ENCODE measurements at places on chromosomes 2 and 18.
A peak's percentile ranks its signal among the peaks of the same experiment; 100 is the strongest.

- no peak overlapping the region for H3K4me3 ChIP-seq
- H3K4me1 ChIP-seq = peaks cover 4% of the 10 kb centered on the region
- no peak for DNase-seq
Observed at GRCh38 chr2:168210216-168210894, 37.0 kb downstream of the STK39 start.

DNA sequence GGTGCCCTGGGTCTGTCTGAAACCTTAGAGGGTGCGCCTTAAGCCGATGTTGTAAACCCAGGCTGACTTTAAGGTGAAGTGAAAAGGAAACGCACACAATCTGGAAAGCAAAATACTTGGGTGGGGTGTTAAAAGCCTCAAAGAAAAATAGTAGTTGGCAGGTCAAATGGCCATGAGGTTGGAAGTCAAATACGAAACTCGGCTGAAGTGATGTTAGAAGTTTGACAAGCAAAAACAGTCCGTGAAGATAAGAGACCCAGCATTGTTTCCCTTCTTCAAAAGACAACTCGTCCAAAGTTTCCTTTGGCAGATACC, 1.4 kb upstream of the CDC42EP3 start:
- peak overlapping the region; percentile 97 for H3K27ac ChIP-seq
- peaks cover 5% of the 10 kb centered on the region for H3K4me1 ChIP-seq
- H3K36me3 ChIP-seq = no peaks in the 10 kb centered on the region
- no peaks in the 10 kb centered on the region for H3K27me3 ChIP-seq
- DNase-seq = no peak
- peak overlapping the region; percentile 93 for H3K4me3 ChIP-seq

DNA sequence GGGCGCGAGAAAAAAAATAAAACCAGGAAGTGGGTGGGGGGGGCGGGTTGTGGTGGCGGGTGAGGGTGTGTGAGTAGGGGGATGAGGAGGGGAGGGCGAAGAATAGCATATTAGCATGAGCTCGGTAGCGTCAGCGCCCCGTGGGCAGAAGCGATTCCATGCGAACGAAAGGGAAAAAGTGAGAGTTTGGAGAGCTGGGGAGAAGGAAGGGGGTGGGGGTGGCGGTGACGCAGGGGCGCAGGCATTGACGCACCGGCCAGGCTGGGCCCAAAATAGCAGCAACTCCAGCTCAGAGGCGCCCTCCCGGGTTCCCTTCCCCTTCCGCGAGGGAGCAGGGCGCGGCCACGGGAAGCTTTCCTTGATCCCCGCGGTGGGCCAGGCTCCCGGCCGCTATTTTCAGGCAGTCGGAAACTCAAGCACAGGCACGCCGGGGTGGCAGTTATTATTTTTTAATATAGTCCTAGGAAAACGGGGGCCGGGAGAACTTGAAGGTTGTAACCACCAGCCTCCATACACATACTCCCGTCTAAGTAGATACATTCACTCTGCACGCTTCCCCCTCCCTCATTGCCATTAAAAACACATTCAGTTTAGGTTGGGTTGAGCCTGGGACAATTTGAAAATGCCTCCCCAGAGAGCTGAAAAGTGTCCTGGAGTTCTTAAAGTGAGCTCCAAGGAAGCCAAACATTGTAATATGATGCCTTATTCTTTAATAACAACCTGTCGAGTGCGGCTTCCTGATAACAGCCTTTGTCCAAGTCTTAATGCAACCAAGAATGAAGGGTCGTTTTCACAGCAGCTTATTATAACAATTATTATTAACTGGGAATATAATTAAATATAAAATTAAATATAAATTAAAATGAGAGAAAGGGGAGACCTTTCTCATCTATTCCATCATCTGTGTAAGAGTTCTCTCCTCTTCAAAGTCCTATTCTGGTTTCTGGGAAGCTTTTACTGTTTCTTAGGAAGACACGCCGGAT, 2.3 kb upstream of the NR4A2 start:
- peaks cover 5% of the 10 kb centered on the region for H3K4me1 ChIP-seq
- DNase-seq = peak; percentile 79
- H3K4me3 ChIP-seq = peak overlapping the region; percentile 76
- no peaks in the 10 kb centered on the region for H3K36me3 ChIP-seq
- peaks cover 15% of the 10 kb centered on the region for H3K27me3 ChIP-seq
- H3K27ac ChIP-seq = peak overlapping the region; percentile 45

- no peak for DNase-seq
- no peaks in the 10 kb centered on the region for H3K27me3 ChIP-seq
- no peak overlapping the region for H3K4me3 ChIP-seq
- no peaks in the 10 kb centered on the region for H3K36me3 ChIP-seq
Observed at GRCh38 chr2:63301481-63301880, 250.9 kb downstream of the OTX1 start.

DNA sequence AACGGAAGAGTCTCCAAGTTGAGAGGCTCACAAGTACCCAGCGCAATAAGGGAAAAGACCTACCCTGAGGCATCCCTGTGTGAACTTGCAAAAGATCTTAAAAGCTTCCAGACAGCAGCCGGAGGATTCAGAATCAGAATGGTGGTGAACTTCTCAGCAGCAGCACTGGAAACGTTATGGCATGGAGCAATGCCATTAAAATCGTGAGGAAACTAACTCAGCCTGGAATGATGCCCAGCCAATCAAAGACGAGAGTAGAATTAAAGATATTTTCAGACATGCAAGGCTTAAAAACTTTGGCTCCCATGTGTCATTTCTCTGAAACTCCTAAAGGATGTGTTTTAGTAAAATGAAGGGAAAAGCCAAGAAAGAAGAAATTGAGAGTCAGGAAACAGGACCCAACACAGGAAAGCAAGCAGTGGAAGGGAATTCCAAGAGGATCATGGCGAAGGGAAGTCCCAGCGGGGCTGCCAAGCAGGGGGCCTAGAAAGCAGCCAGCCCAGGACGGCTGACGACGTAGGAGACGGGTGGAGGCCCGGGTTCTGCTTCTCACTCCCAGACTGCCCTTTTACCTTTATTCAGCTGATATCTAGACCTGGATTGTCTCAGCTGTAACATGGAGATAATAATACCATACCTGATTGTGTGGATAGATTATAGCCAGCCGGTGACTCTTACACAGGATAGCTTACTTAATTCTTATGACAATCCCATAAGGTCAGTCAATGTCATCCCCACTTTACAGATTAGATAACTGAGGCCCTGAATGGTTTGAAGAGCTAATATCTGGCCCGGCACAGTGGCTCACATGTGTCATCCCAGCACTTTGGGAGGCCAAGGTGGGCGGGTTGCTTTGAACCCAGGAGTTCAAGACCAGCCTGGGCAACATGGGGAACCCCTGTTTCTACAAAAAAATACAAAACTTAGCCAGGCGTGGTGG, 92.8 kb downstream of the ASAP2 start:
- no peak for DNase-seq
- no peak overlapping the region for H3K27ac ChIP-seq
- H3K4me1 ChIP-seq = peaks cover 16% of the 10 kb centered on the region
- no peaks in the 10 kb centered on the region for H3K27me3 ChIP-seq

GRCh38 chr2:215921895-215922294, 91.5 kb downstream of the MREG start:
- DNase-seq = no peak
- no peaks in the 10 kb centered on the region for H3K27me3 ChIP-seq
- H3K4me1 ChIP-seq = peaks cover 17% of the 10 kb centered on the region
- H3K27ac ChIP-seq = peak overlapping the region; percentile 42
- H3K36me3 ChIP-seq = no peaks in the 10 kb centered on the region
- no peak overlapping the region for H3K4me3 ChIP-seq

GRCh38 chr2:152861349-152861942, 143.0 kb downstream of the ARL6IP6 start:
- H3K36me3 ChIP-seq = no peaks in the 10 kb centered on the region
- H3K4me3 ChIP-seq = no peak overlapping the region
- no peak overlapping the region for H3K27ac ChIP-seq
- DNase-seq = no peak
- H3K27me3 ChIP-seq = no peaks in the 10 kb centered on the region

- no peaks in the 10 kb centered on the region for H3K36me3 ChIP-seq
- H3K4me3 ChIP-seq = no peak overlapping the region
- no peaks in the 10 kb centered on the region for H3K4me1 ChIP-seq
- DNase-seq = no peak
- H3K27ac ChIP-seq = no peak overlapping the region
Observed at GRCh38 chr2:205969584-205969983, 116.4 kb downstream of the INO80D start.

GRCh38 chr2:223591596-223591995, 10.6 kb downstream of the SCG2 start:
- no peaks in the 10 kb centered on the region for H3K27me3 ChIP-seq
- no peak overlapping the region for H3K27ac ChIP-seq
- DNase-seq = no peak
- no peaks in the 10 kb centered on the region for H3K4me1 ChIP-seq
- H3K4me3 ChIP-seq = no peak overlapping the region

GRCh38 chr2:199495147-199495546, 37.4 kb upstream of the SATB2 start:
- no peaks in the 10 kb centered on the region for H3K27me3 ChIP-seq
- DNase-seq = no peak
- no peak overlapping the region for H3K27ac ChIP-seq
- no peaks in the 10 kb centered on the region for H3K4me1 ChIP-seq
- H3K36me3 ChIP-seq = no peaks in the 10 kb centered on the region
- no peak overlapping the region for H3K4me3 ChIP-seq

- DNase-seq = no peak
- no peak overlapping the region for H3K4me3 ChIP-seq
- H3K4me1 ChIP-seq = no peaks in the 10 kb centered on the region
- H3K36me3 ChIP-seq = no peaks in the 10 kb centered on the region
- no peaks in the 10 kb centered on the region for H3K27me3 ChIP-seq
Observed at GRCh38 chr2:160941290-160941846, 218.9 kb upstream of the TANK start.

DNA sequence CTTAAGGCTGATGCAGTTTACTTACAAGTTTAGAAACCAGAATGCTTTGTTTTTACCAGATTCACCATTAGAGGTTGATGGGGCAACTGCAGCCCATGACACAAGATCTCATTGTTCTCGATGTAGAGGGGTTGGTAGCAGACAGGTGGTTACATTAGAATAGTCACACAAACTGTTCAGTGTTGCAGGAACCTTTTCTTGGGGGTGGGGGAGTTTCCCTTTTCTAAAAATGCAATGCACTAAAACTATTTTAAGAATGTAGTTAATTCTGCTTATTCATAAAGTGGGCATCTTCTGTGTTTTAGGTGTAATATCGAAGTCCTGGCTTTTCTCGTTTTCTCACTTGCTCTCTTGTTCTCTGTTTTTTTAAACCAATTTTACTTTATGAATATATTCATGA, 99.4 kb upstream of the IL1R2 start:
- H3K27me3 ChIP-seq = no peaks in the 10 kb centered on the region
- DNase-seq = no peak
- H3K27ac ChIP-seq = no peak overlapping the region
- peaks cover 48% of the 10 kb centered on the region for H3K36me3 ChIP-seq
- no peaks in the 10 kb centered on the region for H3K4me1 ChIP-seq

DNA sequence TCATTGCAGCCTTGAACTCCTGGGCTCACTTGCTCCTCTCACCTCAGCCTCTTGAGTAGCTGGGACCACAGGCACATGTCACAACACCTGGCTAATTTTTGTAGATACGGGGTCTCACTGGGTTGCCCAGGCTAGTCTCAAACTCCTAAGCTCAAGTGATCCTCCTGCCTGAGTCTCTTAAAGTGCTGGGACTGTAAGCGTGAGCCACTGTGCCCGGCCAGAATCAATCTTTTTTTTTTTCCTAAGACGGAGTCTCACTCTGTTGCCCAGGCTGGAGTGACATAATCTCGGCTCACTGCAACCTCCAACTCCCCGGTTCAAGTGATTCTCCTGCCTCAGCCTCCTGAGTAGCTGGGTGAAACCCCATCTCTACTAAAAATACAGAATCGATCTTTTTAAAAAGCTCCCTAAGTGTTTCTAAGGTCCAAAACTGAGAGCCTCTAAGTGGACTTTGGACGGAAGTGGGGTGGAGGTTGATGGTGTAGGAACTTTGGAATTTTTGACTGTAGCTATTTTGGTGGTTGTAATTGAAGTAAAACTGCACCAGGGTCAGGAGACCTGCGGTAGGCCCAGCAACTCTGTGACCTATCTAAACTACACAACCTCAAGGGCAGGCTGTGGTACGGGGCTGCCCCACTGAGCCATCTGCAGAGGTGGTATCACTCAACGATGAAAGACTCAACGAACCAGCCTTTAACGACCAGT, 82.9 kb downstream of the POLR1A start:
- no peak for DNase-seq
- no peak overlapping the region for H3K27ac ChIP-seq
- peaks cover 6% of the 10 kb centered on the region for H3K4me1 ChIP-seq
- H3K27me3 ChIP-seq = no peaks in the 10 kb centered on the region
- peaks cover 24% of the 10 kb centered on the region for H3K36me3 ChIP-seq
- no peak overlapping the region for H3K4me3 ChIP-seq

- H3K4me1 ChIP-seq = no peaks in the 10 kb centered on the region
- H3K4me3 ChIP-seq = no peak overlapping the region
- no peak for DNase-seq
- no peaks in the 10 kb centered on the region for H3K27me3 ChIP-seq
Observed at GRCh38 chr2:152441961-152442360, 107.0 kb downstream of the FMNL2 start.

- H3K4me1 ChIP-seq = no peaks in the 10 kb centered on the region
- no peak overlapping the region for H3K27ac ChIP-seq
- H3K27me3 ChIP-seq = no peaks in the 10 kb centered on the region
- no peak overlapping the region for H3K4me3 ChIP-seq
Observed at GRCh38 chr2:136072621-136073020, 45.3 kb downstream of the CXCR4 start.

GRCh38 chr2:86638712-86639111, 15.0 kb upstream of the RNF103 start:
- no peak overlapping the region for H3K27ac ChIP-seq
- DNase-seq = no peak
- H3K4me3 ChIP-seq = no peak overlapping the region
- no peaks in the 10 kb centered on the region for H3K36me3 ChIP-seq

- no peaks in the 10 kb centered on the region for H3K27me3 ChIP-seq
- H3K27ac ChIP-seq = no peak overlapping the region
- DNase-seq = peak; percentile 25
- no peaks in the 10 kb centered on the region for H3K4me1 ChIP-seq
- no peaks in the 10 kb centered on the region for H3K36me3 ChIP-seq
Observed at GRCh38 chr2:3604991-3605961, 10.4 kb downstream of the COLEC11 start.

DNA sequence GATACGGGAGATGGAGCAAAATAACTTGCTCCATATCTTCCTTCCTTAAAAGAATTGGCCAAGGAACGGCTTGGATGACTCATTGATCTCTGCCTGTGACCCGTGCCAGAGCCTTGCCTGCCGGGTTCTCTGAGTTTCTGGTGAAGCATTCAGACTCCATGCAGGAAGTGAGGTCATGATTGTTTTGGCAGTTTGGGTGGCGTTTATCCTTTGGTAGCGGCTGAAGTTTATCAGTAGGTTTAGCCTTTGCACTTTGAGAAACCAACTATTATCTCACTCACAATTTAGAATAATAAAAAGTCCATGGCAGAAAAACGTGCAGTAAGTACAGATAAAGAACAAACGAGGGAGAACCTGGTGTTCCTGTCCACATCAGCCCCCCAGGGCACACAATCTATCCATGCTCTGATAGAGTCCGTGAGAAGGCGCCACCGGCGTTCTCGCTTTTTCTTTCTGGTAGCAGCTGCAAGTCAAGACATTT, 15.0 kb upstream of the CTAGE1 start:
- no peaks in the 10 kb centered on the region for H3K36me3 ChIP-seq
- no peaks in the 10 kb centered on the region for H3K27me3 ChIP-seq
- H3K27ac ChIP-seq = no peak overlapping the region
- DNase-seq = peak; percentile 71
